ENCODE measurements at places on chromosomes 2 and 18.

- DNase-seq: no peak
Measured at GRCh38 chr2:16852651-16853050, 187.0 kb upstream of the CYRIA start.

DNA sequence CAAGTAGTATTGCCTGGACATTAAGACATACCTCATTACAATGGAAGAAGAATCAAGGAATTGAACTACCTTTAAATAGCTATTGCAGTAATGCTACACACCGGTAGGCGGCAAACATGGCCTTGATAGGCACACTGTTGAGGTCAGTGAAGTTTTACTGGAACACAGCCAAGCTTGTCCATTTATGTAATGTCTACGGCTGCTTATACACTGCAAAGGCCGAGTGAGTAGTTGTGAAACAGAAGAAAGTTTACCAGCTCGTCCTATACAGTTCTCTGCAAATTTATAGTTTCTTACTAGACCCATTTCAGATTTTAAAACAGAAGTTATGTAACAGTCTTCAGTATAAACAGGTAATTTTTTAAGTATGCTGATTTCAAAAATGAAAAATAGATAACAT, 38.8 kb downstream of the PPP4R1 start:
- peak; percentile 87 for DNase-seq

DNA sequence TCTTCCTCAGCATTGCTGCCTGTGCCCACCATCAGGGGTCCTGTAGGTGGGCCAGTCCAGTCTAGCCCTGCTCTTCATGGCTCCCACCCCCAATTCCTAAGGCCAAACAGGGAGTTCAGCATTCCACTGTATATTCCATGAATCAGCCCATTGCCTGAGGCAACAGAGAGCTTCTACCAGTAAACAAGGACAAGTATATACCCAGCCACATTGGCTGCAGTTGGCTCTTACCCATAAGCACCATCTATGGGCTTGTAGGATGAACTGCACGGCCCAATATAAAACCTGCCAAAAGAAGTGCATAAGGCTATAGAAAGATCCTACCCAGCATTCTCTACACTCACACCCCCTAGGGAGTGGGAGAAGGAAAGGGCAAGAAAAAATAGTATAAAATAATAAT, 95.1 kb upstream of the SALL3 start:
- DNase-seq: no peak

- DNase-seq: no peak
Measured at GRCh38 chr2:209468846-209469245, 45.0 kb downstream of the MAP2 start.

- no peak for DNase-seq
Measured at GRCh38 chr2:3451926-3452671, 67.2 kb downstream of the ADI1 start.

GRCh38 chr18:70382017-70382416, 93.2 kb downstream of the SOCS6 start:
- peak; percentile 27 for DNase-seq

DNA sequence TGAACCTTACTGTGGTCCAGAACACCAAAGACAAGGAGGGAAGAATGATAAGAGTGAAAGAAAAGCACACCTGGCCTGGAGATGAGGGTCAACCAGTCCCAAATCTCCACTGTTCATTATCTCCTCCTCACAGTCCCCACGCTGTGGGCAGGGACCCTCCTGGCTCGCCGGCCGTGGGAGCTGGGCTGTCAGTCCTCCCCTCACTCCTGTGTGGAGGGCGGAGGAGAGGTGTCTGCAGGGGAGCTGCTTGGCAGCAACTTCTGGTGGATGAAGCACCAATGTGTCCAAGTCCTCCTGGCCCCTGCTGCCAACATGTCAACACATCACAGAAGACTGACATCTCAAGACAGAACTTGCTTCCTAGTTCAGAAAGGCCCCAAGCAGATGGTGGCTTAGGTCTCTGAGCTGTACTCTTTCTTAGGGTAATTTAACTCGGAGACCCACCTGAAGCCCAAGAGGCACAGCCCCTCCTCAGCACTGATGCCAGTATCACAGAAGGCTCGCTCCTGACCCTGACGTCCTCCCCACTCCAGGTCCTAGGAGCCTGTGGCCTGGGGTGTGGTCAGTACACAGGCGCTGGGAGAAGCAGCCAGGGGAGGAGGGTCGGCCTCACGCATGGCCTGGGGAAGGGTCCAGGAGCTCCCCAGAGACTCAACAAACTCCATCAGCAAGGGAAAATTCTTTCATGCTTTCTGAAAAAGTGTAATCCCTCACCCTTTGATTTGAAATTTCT, 54.5 kb downstream of the PARD6G start:
- DNase-seq: no peak

DNA sequence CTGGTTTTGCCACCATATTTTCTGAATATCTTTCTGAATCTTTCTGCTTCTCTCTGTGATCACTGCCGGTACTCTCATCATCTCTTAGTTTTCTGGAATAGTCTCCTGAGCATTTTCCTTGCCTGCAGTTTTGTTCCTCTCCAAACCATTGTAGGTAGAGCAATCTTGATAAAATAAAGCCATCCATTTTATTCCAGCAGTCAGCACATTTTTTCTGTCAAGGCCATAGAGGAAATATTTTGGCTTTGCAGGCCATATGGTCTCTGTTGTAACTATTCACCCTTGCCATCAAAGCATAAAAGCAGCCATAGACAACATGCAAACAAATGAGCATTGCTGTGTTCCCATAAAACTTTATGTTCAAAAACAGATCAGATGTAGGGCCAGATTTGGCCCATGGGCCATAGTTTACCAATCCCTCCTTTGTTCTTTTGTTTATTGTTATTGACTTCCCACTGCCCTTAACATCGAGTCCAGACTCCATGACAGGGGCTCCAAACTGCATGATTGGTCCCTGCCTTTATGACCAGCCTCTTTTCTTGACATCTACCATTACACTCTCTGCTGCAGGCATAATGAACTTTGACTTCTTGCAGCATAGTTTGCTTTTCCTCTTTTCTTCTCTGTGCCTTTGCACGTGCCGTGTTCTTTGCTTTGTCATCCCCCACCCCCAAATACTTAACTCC, 29.8 kb downstream of the TMEM87B start:
- DNase-seq: no peak

DNA sequence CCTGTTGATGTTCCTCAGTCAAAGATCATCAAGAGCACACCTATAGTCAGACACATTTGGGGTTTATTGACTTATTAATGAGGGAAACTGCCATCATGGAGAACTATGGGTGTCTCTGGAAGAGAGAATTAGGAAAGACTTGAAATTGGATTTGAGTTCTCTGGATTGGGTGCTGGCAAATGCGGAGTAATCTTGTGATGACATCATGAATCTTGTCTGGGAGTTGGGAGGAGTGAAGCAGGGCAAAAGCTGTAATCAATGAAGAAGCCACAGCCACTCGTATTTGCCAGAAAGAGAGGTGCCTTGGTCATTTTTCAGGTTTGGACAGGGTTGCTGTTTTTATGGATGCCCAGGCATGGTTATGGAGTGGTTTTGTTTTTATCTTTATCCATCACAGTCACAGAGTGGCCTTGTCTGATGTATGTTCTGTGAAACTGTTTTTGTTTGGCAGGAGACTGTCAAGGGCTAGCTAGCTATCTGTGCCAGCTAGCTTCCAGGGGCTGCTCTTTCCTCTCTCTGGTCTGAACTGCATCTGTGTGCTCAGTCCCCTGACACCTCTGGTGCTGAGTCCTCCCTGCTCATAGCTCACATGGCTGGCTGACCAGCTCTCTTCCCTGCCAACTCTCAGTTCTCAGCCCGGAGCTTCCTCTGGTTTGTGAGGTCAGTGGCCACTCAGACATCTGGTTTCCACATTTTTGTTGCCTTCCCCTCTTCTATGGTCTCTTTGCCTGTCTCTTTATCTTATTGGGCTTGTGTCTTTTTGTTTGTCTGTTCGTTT, 193.4 kb upstream of the RMP24 start:
- no peak for DNase-seq

- DNase-seq: no peak
Measured at GRCh38 chr2:188078534-188078933, 213.1 kb upstream of the GULP1 start.

GRCh38 chr2:70505613-70506391, 47.8 kb downstream of the TGFA start:
- DNase-seq: no peak

- no peak for DNase-seq
Measured at GRCh38 chr18:76593843-76594242, 98.8 kb upstream of the ZNF516 start.

DNA sequence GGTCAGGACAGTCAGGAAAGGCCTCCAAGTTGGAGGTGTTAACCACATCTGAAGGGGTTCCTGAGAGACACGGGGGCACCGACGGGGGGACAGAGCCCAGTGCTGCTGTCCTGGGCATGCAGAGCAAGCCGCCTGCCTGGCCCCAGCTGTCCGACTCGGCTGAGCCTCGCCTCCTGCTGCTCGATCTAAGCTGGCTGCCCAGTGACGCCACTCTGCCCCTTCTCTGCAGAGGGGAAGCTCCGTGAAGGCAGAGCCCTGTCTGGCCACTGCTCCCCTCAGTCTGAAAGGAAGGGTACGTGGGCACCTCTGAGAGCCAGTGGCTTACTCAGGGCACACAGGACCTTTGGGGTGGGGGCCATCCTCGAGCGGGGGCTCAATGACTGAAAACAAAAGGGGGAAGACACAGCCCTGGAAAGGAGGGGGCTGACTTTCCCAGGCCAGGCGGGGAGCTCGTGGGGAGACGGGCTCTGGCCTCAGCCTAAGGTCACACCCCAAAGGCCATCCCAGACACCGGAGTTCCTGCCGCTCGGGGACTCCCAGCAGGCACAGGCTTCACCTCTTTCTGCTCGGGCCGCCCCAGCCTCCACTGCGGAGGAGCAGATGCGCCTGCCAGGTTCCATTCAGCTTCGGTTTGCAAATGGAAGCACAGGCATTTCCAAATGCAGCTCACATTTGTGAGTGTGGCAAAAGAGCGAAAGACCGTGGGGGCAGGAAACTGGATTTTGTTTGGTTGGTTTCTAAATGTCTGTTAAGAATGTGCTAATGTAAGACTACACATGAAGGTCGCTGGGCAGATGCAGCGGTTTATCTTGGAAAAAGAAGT, 136.9 kb downstream of the HDAC4 start:
- no peak for DNase-seq

DNA sequence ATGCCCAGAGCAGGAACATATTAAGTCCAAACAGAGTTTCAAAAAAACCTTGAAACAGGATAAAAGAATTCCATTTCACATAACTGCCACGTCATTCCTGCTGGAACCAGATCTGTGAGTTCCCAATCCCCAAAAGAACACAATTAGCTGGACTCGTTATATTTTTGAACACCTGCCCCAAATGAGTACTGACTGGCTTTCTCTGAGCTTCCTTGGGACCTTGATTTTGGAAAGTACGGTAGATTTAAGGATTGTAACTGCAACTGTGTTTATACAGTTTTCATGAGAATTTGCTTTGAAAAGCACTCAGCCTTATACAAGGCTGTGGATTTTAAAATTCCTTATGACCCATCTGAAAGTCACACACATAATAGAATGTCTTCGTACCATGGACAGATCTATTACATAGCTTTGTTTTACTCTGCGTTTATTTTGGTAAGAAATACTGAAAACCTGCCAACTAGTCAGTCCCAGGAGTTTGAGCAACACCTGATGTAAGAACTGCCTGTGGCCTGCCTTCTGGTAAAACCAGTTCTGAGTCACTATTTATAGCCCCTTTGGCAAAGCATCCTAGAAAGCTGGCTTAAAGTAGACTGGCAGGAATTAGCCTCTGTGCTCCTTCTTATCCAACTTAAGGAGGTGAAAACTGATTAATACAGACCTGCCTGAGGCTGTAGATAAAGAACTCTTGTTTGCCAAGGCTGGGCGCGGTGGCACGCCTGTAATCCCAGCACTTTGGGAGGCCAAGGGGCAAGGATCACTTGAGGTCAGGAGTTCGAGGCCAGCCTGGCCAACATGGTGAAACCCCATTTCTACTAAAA, 48.1 kb downstream of the MERTK start:
- DNase-seq: no peak

GRCh38 chr2:109407276-109408042, 206.3 kb downstream of the SEPTIN10 start:
- no peak for DNase-seq

DNA sequence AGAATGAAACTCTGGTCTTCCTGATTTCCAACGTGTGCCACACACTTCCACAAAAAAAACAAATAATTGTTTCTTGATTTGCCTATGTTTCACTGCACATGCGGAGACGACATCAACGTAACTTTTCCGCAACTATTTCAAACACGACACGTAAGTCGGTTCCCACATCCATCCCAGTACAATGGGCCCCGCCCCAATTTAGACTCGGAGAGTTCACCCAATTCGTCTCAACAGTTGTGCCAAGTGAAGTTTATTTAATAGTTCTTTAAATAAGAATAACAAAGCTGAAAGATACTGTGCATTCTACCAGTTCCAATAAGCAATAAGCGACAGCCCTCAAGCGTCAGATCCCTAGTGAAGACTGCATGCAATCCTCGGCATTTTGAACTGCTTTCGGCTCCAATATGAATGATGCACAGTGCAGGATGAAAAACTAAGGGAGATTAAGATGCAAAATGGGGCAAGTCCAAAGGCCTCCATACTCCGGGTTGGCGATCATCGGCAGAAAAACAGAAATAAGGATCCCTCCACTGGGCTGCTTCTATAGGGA, 664 bp downstream of the CCT4 start:
- DNase-seq: no peak

DNA sequence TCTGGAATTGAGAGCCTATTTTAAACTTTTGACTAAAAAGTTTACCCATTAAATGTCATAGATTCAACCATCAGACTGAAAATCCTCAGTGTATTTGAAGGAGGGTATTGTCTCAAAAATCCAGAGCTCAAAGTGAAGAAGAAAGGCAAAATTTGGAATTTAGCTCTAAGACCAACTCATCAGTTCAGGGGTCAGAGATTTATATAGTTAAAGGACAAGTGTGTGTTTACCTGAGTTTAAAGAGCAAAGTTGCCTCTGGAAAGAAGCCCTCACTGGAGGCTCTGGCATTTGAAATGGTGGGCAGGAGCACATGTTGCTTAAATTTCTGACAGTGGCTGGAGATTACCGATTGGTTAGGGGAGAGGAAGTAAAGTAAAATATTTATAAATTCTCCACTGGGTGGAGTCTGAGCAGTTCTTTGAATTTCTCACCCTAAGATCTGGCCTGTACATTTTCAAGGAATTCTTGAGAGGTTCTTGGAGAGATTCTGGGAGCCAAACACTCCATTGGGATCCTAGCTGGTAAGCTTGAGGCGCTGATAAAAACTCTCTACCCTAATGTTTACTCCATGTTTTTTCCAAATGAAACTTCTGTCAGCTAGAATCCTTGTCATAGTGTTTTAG, at the start of gene KYNU:
Gene KYNU, plus strand, starts transcription at position 449 of the 623 bp plus-strand sequence. CDS start 7,704 bp downstream, outside the sequence.
- no peak for DNase-seq

GRCh38 chr18:1246827-1247226, 342.2 kb downstream of the ADCYAP1 start:
- no peak for DNase-seq

GRCh38 chr2:183993052-183993451, 605.3 kb upstream of the ZNF804A start:
- no peak for DNase-seq

GRCh38 chr2:165162466-165162865, 41.4 kb downstream of the SCN3A start:
- DNase-seq: no peak

GRCh38 chr2:110993557-110994231, 127.0 kb upstream of the BCL2L11 start:
- DNase-seq: no peak

GRCh38 chr2:149438330-149438960, 108.1 kb downstream of the LYPD6 start:
- DNase-seq: no peak

- DNase-seq: no peak
Measured at GRCh38 chr2:186031229-186031628, 292.6 kb downstream of the FSIP2 start.
